ENCODE measurements at places on chromosomes 7 and 10.

DNA sequence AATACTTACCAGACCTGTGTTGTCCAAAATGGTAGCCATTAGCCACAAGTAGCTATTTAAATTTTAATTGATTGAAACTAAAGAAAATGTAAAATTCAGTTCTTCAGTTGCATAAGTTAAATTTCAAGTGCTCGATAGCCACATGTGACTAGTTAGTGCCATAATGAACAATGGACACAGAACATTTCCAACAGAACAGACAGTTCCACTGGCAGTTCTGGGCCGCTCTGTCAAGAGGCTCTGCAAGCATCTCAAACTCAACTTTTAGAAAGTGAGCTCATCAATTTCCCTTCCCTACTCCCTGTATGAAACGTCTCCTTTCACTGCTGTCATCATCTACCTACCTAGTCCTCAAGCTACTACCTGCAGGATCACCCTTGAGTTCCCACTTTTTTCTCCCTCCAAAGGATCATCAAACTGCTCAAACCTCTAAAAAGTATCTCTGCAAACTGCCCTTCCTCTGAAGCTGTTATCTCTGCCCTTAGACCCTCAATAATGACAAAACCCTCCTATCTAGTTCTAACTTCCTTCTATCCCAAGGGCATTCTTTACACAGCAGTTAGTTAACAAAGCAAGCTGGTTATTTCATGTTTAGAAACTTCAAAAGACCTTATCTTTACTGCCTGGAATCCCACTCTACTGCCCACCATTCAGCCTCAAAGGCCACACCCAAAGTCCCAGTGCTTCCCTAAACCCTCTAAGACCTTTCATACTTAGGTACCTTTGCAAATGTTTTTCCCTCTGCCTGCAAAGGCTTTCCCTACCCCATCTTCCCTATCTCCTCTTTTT, 20.6 kb downstream of the SHTN1 start:
- no peak for DNase-seq

GRCh38 chr7:74051629-74052410, 23.8 kb downstream of the ELN start:
- no peak for DNase-seq

GRCh38 chr7:1763033-1763432, 93.0 kb downstream of the ELFN1 start:
- DNase-seq, result no peak

DNA sequence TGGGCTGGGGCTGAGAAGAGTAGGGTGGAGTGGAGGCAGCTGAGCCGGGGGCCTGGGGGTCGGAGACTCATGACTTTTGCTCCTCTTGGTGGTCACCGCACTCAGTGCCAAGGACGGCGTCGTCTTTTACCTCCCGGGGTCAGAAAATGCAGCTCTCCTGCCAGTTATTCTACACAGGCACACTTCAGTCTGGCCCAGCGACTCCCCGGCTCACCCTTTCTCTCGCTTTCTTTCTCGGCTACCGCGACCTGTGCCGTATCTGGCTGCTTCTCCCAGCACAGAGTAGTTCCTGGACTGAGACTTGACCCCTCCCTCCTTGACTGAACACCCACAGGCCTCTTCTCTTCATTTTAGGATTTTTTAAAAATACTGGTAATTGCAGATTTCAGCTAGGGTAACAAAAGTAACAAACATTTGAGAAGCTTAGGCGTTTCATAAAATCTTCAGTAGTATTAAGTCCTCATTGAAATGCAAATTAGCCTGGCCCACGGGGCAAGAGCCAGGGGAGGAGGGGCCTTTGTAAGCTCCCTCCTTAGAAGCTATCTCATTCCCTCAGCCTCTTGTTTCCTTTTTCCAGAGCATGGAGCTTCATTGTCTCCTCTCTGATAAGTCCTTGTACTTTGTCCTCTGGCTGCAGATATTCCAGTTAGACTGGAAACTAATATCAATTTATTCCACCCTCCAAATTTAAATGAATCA, 1.1 kb upstream of the PRLHR start:
- DNase-seq, result no peak

DNA sequence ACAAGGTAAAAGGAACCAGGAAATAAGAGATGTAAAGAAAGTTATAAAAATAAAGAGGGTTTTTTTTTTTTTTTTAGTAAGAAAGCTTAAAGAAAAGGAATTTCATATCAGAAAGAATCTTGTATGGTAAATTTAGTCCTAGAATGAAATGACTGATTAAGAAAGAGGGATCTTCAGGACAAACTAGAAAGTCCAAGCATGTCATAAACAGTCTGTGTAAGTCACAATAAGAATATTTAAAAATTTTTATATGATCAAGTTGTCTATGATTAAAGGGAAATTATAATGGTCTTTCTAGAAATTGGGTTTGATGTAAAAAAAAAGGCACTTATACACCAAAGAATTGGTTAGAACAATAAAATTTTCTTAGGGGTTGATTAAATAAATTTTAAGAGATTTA, 289.5 kb downstream of the XPNPEP1 start:
- DNase-seq, result no peak

- no peak for DNase-seq
Measured at GRCh38 chr10:7261351-7261750, 149.5 kb downstream of the SFMBT2 start.

- no peak for DNase-seq
Measured at GRCh38 chr7:12586271-12586670, 15.8 kb downstream of the SCIN start.

Measured in AML-193 (cell line).